ENCODE measurements at places on chromosomes 1 and 21.

GRCh38 chr1:114061121-114061830 is 82.0 kb downstream of the OLFML3 start:
- no peak for DNase-seq

GRCh38 chr1:23020706-23021405 is 1.6 kb downstream of the KDM1A start:
- no peak for DNase-seq

DNA sequence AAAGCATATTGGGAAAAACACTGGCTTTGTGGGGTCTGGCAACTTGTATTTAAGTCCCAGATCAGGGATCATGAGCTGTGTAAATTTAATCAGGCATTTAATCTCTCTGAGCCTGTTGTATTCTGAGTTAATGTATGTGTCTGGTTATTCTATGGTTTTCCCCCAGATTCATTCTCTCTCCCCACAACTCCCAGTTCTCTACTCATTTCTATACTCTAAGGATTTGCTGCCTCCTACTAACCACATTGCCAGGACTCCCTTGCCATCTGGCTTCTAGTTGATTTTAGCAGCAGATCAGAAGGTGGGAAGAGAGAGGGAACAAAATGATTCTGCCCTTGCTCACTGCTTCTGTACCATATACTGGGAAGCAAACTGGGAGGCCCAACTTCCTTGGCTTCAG is 31.4 kb upstream of the S1PR1 start:
- DNase-seq = no peak

- no peak for DNase-seq
These were observed 39.5 kb upstream of the EDARADD start for GRCh38 chr1:236354330-236355147.

GRCh38 chr1:58968360-58968952 is 184.6 kb upstream of the JUN start:
- no peak for DNase-seq

DNA sequence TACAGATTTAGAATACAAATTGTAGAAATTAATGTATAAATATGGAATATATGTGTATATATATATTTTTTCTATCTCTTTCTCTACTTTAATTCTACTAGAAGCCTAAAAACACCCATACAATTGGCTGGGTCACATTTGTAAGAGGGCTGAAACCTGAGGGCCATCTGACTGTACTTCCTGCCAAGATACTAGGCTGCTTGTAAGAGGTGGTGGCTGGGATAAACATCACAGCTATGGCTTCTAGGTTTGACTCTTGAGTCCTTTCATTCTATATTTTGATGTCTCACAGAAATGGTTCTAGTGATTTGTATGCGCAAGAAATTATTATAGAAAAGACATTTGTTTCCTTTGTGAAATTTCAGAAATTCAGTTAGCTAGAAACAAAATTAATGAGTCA is 1155.2 kb upstream of the B3GALT2 start:
- no peak for DNase-seq

GRCh38 chr1:110829955-110830553 is 42.9 kb upstream of the CD53 start:
- peak; percentile 21 for DNase-seq

DNA sequence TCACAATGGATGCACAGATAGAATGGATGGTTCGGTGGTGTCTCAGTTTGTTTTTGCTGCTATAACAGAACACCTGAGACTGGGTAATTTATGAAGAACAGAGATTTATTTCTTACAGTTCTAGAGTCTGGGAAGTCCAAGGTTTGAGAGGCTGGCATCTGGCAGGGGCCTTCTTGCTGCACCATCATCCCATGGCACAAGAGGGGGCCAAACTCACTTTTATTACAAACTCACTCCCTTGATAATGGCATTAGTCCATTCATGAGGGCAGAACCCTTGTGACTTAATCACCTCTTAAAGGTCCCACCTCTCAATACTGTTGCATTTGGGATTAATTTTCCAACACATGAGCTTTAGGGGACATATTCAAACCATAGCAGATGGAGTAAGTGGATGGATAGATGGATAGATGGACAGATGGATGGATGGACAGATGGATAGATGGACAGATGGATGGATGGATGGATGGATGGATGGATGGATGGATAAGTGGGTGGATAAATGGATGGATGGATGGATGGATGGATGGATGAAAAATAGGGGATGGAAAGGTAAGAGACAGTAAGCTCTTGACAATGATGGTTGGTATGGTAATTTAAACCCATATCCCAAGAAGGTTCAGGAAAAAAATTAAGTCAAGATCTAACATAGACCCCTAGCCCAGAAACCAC is 16.5 kb downstream of the CAMK2N1 start:
- DNase-seq = no peak

DNA sequence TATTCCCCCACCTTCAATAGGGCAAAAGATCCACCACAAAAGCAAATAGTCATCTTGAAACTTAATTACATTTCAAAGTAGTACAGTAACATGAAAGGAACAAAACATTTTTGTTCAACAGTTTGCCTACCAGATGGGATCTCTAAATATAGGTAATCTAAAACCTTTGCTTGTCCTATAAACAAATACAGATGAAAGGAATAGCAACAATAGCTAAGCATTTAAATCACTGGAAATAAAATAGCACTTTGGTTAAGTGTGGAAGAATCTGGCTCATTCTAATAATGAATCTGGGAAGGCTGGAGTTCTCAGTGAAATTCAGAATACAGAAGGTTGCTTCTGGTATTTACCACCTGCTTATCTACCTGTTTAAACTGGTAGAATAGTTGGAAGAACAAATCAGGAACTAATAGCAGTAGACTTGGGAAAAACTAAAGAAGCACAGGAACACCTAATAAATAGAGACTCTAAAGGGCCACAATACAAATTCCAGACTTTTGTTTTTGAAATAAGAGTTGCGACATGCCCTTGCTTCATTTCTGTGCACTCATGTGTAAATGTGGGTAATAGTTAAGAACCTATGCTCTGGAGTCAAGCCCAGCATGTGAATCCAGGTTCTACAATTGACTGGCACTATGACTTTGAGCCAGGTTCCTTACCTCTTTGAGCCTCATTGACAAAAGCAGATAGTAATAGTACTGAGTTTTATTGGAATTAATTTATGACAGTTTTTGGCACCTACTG is 2.3 kb upstream of the LYPLAL1 start:
- DNase-seq = peak; percentile 25

DNA sequence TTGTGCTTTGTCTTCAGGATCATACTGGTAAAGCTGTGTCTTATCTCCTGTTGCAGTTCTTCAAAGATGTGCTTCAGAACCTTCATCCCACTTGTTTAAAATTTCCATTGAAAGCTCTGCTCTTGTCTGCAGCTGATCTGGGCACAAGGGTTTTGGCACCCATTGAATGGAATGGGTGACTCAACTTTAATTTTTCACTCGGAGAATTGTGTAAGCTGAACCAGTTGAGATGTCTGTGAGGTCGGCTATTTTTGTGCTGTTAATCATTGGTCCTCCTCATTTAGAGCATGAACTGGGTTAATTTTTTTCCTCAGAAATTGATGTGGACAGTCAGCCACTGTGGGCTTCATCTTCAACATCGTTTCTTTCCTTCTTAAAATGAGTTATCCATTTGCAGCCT is 252.1 kb downstream of the TM2D1 start:
- DNase-seq = no peak

DNA sequence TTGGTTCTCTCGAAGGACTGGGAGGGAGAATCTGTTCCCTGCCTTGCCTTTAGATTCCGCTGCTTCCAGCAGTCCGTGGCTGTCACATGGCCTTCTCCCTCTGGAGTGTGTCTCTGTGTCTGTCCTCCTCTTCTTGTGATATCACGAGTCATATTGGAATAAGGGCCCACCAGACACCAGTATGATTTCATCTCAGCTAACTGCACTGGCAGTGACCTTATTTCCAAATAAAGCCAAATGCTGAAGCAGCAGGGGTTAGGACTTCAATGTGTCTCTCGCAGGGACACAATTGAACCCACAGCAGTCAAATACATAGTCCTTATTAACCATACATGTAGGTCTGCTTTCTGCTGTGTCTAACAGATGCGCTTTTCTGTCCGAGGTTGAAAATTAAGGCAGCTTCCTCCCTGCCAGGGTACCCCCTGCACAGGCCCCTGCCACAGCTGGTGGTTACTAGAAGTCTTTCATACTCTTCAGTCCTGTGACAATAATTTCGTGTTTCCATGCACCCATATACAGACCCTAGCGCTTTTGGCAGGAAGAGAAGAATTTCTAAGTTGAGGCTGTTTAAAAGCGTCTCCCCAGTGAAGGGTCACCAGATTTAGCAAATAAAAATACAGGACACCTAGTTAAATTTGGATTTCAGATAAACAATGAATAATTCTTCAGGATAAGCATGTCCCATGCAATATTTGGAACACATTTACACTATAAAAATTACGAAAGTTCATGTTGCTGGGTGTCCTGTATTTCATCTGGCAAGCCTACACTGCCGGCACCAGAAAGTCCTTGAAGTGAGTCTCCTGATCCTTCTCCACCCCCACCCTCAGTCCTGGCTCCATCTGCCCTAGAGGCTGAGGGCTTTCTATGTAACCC is 182.1 kb downstream of the ETS2 start:
- DNase-seq = no peak

DNA sequence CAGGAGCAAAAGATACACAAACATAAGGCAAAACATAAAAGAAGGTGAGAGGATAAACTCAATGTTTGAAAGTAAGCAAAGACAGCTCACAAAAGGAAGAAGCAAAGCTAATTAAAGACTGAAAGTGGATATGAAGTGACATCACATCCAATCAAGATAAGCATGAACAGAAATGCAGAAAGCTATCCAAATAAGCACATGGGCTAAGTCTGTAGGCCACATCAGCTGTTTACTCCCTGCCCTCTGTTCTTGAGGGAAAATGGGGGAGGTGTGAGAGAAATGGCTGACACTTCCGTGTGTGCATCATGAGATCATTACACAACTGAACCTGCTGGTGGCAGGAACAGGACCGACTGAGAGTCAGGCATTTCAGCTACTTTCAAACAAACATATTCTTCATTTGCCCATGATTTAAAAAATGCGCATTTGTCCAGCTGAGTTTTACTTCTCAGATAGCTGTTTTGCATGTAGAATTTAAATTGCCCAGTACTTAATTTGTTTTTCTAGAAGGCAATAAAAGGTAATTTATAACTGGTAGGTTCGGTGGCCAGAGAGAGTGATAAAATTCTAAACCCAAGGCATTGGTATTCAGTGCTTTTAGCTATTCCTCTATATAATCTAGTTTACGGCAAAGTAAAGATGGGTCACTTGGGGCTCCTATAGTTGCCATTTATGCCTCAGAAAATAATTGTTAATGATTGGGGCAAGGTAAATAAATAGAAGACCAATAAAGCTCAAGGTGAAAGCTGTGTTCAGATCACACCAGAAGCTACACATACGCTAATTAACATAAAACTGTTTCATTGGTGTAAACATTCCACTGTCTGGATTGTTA is 27.2 kb upstream of the MAN1A2 start:
- peak; percentile 55 for DNase-seq

DNA sequence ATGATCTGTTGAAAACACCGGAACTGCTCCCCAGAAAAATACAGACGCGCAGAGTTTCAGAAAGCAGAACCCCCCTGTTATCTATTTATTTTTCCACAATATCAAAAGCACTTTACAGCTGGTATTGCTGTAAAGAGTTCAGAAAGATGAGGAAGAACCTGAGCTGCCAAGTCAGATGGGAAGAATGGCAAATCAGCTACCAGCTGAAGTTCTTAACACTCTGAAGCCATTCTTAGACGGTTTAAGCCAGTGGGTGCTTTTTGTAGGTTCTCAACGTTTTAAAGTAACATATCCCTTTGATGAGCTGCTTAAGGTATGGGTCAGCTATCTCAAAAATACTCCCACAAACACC is 714 bp upstream of the AKIRIN1 start:
- DNase-seq = no peak

DNA sequence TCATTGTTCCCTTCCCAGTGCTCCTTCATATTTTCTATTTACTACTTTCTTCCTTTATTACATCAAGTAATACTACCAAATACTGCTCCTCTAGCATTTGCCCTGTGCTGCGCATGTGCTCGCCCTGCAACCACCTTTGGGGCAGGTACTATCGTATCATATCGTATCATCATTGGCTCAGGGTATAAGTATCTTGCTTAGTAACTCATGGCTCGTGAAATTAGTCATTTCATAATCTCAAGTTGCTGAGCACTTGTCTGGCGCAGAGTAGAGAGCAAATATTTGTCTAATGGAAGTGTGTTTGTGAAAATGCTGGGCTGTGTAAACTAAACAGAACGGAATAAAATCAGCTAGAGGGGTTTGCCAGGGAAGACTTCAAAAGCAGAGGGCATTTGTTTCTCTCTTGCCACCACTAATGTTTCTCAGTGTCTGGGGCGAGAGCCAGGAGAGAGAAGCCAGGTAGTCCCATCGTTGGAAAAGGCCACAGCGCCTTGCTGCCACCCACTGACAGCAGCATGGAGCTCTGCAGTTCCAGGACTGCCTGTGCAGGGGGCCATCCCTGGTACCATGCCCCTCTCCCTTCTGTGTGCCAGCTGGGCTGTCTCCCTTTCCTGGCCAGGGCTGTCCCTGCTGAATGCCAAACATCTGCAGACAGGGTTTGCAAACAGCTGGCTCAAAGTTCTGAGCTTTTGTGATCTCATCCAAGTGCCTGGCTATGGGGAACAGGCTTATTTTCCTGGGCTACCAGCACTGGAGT is 20.0 kb upstream of the CPT2 start:
- no peak for DNase-seq

DNA sequence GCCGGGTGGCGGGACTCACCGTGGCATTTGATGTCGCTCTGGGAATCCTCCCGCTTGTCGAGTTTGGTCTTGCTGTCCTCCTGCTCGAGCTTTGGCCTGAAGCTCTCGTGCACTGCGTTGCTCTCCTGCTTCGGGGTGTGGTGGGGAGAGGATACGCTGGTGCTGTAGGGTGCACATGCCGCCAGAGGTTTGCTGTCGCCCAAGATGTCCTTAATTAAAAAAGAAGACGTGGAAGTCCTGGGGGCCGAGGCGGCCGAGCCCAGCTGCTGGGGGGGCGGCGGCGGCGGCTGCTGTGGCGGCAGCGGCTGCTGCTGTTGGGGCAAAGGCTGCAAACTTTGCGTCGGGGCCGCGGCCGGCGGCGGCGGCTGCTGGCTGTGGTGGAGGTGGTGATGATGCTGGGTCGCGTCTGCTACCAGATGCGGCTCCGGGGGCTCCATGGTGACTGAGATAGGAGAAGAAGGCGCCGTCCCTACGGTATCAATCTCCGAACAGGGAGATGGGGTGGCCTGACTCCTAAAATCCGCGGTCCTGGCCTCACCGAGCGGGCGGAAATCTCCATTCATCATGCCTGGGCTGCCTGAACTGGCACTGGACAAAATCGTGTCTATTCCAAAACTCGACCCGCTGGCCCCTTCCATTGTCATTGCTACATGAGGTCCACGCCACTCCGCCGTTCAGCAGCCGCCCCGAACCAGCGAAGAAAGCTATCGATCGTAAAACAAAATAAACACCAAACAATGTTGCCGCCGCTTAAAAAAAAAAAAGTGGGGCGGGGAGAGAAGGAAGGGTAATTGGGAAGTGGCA is at the start of gene BARHL2:
Gene BARHL2 (minus strand): TSS at position 751 of the 804 bp plus-strand sequence. CDS start 107 bp downstream, at position 644.
- DNase-seq = no peak

DNA sequence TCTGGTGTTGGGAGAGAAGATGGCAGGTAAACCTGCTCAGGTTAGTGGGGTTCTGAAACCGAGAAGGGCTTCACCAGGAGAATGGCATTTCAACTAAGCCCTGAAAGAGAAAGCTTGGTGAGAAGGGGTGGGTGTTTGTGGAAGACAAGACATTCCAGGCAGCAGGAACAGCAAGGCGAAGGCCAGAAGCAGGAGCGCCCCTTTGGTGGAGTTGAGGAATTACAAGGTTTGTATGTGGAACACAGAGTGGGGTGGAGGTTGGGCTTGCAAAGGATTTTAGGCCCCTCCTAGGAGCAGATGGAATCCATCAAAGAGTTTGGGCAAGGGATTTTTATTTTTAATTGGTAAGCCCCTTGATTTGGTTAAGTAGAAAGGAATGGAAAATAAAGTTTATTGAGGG is 24.8 kb upstream of the ELOA start:
- no peak for DNase-seq

Measured in HL-60 (cell line).